ENCODE measurements at places on chromosomes 6 and 20. TPM values are rescaled to one million over a fixed set of nuclear protein-coding genes. Genes with fewer than 3 reads are reported as not detected.

The ATP6V1G2 gene
- 0.88 TPM for total RNA-seq

GRCh38 chr6:9933677-9934076 is 481.2 kb downstream of the TFAP2A start:
- H3K27ac ChIP-seq, result no peak overlapping the region
- DNase-seq, result no peak
- H3K36me3 ChIP-seq, result no peaks in the 10 kb centered on the region
- no peak overlapping the region for H3K4me3 ChIP-seq

GRCh38 chr6:100479179-100480035 is 14.7 kb upstream of the SIM1 start:
- H3K27me3 ChIP-seq, result peaks cover 7% of the 10 kb centered on the region
- no peaks in the 10 kb centered on the region for H3K36me3 ChIP-seq
- no peaks in the 10 kb centered on the region for H3K4me1 ChIP-seq
- peak; percentile 63 for DNase-seq
- H3K27ac ChIP-seq, result no peak overlapping the region

GRCh38 chr20:17315407-17316231 is 88.8 kb downstream of the PCSK2 start:
- no peak overlapping the region for H3K27ac ChIP-seq
- peaks cover 8% of the 10 kb centered on the region for H3K27me3 ChIP-seq
- no peak overlapping the region for H3K4me3 ChIP-seq
- H3K36me3 ChIP-seq, result no peaks in the 10 kb centered on the region
- DNase-seq, result no peak
- H3K4me1 ChIP-seq, result no peaks in the 10 kb centered on the region

- DNase-seq, result no peak
- no peaks in the 10 kb centered on the region for H3K27me3 ChIP-seq
- H3K4me3 ChIP-seq, result no peak overlapping the region
- H3K36me3 ChIP-seq, result no peaks in the 10 kb centered on the region
- no peak overlapping the region for H3K27ac ChIP-seq
These were observed 131.9 kb downstream of the FYN start for GRCh38 chr6:111741177-111741952.

GRCh38 chr6:116369964-116370759 is 585 bp upstream of the DSE start:
- H3K27me3 ChIP-seq, result no peaks in the 10 kb centered on the region
- H3K27ac ChIP-seq, result peak overlapping the region; percentile 99
- H3K4me3 ChIP-seq, result peak overlapping the region; percentile 71
- H3K36me3 ChIP-seq, result no peaks in the 10 kb centered on the region
- peaks cover 10% of the 10 kb centered on the region for H3K4me1 ChIP-seq
- no peak for DNase-seq

DNA sequence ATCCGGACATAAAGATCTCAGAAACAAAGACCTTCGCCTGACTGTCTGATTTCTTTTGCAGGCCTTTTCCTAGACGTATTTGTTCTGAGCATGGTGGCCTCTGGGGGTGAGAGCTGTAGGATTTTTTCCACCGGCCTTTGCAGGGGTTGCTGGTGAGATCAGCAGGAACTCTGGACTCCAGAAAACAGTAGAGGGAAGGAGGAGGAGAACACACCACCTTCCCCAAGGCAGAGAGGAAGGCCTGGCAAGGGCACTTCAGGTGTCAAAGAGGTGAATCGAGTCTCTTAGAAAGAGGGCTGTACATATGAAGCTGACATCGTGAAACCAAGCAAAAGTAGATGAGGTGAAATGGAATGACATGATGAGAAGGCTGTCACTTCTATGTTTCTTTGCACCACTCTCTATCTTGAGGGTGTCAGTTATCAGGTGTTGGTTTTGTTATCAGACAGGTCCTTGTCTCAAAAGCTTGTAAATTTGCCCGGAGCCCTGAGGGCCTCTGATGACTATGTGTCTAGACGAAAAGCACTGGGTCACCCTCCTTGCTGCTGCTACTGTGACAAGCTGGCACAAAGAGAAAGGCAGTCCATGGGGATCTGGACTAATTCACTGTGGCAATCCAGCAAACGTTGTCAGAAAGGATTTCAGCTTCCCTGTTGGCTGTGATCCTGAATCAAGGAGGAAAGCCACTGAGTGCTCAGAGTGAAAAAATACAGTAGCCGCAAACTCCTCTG is 91.3 kb upstream of the MAP3K7 start:
- DNase-seq, result no peak
- H3K4me3 ChIP-seq, result no peak overlapping the region
- no peak overlapping the region for H3K27ac ChIP-seq
- no peaks in the 10 kb centered on the region for H3K36me3 ChIP-seq

DNA sequence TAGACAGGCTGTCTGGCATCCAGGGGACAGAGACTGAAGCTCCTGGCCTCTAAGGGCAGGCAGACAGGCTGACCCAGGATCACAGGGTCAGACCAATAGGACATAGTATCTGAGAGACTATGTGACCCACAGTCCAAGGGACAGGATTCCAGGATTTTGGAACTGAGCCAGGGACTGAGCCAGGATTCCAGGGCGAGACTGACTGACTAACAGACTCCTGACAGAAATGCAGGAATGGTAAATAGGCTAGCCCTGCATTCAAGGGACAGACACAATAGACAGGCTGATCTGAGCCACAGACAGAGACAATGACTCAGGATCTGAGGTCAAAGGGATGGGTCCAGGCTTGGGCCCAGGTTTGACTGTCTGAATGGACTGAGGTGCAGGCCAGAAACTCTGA is 19.8 kb downstream of the XKR7 start:
- H3K36me3 ChIP-seq, result no peaks in the 10 kb centered on the region
- H3K4me1 ChIP-seq, result no peaks in the 10 kb centered on the region
- H3K27ac ChIP-seq, result no peak overlapping the region
- DNase-seq, result peak; percentile 46

- H3K4me3 ChIP-seq, result no peak overlapping the region
- DNase-seq, result no peak
- H3K27ac ChIP-seq, result no peak overlapping the region
- H3K36me3 ChIP-seq, result no peaks in the 10 kb centered on the region
- peaks cover 5% of the 10 kb centered on the region for H3K4me1 ChIP-seq
- H3K27me3 ChIP-seq, result no peaks in the 10 kb centered on the region
These were observed 18.7 kb downstream of the CNKSR3 start for GRCh38 chr6:154491567-154492470.

Data from hepatocyte (in vitro differentiated cells).